ENCODE measurements at places on chromosomes 12 and 14. TPM values are rescaled to one million over a fixed set of nuclear protein-coding genes. Genes with fewer than 3 reads are reported as not detected.

DYRK2 gene
- 51.1 TPM for total RNA-seq

POTEG gene
- total RNA-seq, result not detected

NFE2 gene
- total RNA-seq, result 0.42 TPM

IGF1 gene
- 5.2 TPM for total RNA-seq

INHBC gene
- 0.27 TPM for total RNA-seq

CD163L1 gene
- 2.6 TPM for total RNA-seq

KLRC1 gene
- total RNA-seq, result not detected

DNA sequence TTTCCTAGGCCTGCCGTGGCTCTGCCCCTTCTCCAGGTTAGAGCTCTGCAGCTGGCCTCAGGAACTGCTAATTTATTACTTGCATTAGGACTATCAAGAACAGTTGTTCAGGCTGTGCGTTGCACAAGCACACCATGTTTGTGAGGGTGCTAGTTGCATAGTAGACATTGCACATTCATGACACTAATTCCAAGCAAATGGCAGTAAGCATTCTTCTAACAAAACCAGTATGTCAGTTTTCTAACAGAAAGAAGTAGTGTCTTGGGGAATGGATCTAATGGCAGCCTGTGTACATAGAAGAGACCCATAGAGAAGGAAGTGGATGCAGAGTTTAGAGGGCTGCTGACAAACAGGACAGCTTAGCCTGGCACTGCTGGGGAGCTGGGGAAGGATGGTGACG is 53.9 kb downstream of the ERH start:
- no peak overlapping the region for H3K27ac ChIP-seq
- no peaks in the 10 kb centered on the region for H3K27me3 ChIP-seq
- no peak for DNase-seq
- H3K36me3 ChIP-seq, result peaks cover 42% of the 10 kb centered on the region
- H3K4me1 ChIP-seq, result peaks cover 6% of the 10 kb centered on the region

DNA sequence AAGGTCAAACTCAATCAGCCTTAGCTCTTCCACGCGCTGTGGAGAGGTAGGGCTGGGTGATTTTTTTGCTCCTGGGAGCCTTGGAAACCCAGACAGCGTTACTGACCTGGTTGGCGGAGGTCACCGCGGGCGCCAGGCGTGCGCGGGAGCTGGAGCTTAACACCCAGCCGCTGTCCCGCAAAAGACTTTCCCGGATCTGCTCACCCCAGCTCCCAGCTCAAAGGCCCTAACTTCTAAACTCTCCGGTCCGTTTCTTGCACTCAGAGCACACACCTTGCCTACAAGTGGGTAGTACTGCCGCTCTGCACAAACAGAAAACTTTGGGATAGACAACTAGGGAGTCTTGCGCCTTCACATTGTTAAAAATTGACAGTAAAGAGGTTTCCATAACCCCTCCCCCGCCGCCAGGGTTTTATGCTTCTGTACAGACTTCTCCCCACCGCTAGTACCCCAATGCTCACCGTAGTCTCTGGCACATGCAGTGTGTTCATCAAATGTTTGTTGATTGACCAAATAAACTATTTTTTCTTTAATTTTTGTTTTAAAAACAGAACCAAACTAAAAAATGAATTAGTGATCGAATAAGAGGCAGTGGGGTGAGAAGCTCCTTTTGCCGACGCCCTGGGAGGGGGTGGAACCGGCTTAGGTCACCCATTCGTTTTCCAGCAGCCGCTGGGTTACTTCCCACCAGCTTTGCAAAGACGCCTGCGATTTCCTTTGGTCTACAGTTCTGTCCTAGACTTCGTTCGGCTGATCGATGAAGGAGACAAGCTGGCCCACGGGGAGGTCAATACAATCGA is 12.7 kb upstream of the TBX3 start:
- H3K36me3 ChIP-seq, result no peaks in the 10 kb centered on the region
- no peak overlapping the region for H3K27ac ChIP-seq
- H3K27me3 ChIP-seq, result peaks cover 90% of the 10 kb centered on the region
- no peak for DNase-seq
- H3K4me3 ChIP-seq, result no peak overlapping the region

- H3K4me1 ChIP-seq, result no peaks in the 10 kb centered on the region
- H3K4me3 ChIP-seq, result no peak overlapping the region
- no peaks in the 10 kb centered on the region for H3K27me3 ChIP-seq
- H3K27ac ChIP-seq, result no peak overlapping the region
- no peaks in the 10 kb centered on the region for H3K36me3 ChIP-seq
- DNase-seq, result no peak
Measured at GRCh38 chr14:39762576-39763401, 330.6 kb upstream of the FBXO33 start.

DNA sequence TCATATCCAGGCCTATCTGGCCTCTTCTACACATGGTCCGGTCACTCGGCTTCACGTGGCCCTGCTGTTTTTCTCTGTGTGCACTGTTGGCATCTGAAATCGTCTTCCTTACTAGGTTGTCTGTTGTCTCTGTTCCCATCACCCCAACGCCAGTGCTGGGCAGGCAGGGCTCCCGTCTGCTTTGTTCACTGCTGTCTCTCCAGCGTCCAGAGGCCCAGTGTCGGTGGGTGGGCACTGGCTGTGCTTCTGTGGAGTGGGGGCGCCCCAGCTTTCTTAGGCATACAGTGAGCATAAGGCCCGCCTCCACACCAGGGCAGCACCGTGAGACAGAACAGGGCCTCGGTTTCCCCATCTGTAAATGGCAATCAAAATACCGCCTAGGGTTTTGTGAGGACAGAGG is 153.1 kb downstream of the BCL11B start:
- no peak for DNase-seq
- peaks cover 54% of the 10 kb centered on the region for H3K27me3 ChIP-seq
- H3K27ac ChIP-seq, result no peak overlapping the region
- no peaks in the 10 kb centered on the region for H3K4me1 ChIP-seq
- H3K4me3 ChIP-seq, result no peak overlapping the region

DNA sequence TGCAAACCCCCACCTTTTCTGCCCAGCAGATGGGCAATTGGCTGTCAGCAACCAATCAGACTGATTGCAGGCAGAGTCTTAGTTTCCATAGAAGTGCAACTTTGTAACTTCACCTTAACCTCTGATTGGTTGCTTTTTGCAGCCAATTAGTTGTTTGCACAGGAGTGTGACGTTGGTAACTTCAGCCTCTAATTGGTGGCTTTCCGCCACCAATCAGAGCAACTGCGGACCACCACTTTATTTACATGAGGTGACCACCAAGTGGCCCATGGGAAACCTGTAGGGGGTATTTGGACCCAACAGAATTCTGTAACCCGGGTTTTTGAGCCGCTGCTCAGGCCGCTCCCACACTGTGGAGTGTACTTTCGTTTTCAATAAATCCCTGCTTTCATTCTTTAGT is 32.3 kb downstream of the CDKN1B start:
- DNase-seq, result no peak
- no peaks in the 10 kb centered on the region for H3K4me1 ChIP-seq
- no peaks in the 10 kb centered on the region for H3K27me3 ChIP-seq
- no peaks in the 10 kb centered on the region for H3K36me3 ChIP-seq

DNA sequence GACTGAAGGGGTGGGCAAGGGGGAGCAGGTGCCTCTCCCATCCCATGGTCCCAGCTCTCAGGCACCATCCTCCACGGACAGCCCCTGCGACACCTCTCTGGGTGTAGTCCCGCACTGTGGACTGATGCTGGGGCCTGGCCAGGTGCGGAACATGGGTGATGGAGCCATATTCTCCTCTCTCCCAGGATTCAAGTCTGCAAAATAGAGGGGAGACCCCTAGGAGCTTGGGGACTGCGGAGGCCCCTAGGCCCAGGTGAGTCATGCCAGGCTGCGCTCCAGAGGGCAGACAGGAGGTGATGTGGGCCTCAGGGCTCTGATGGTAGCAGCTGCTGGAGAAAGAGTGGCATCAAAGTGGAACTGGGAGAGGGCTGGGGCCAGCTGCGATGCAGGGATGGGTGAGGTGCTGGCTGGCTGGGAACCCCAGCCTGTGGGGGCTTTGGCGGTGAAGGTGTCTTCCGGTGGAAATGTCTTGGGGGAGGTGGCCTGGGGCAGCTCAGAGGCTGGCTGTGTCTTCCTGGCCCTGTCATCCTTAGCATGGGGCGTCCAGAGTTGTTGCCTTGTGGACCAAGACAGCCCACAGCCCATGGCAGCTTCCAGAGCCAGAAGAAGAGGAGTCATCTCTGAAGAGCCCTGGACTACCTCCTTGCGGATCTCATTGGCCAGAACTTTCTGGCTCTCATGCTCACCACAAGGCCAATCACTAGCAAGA is 149.1 kb downstream of the KIF26A start:
- no peaks in the 10 kb centered on the region for H3K36me3 ChIP-seq
- no peaks in the 10 kb centered on the region for H3K4me1 ChIP-seq
- H3K27me3 ChIP-seq, result peaks cover 7% of the 10 kb centered on the region
- DNase-seq, result peak; percentile 11
- no peak overlapping the region for H3K4me3 ChIP-seq

- H3K36me3 ChIP-seq, result peaks cover 6% of the 10 kb centered on the region
- H3K4me1 ChIP-seq, result peaks cover 7% of the 10 kb centered on the region
- no peak overlapping the region for H3K4me3 ChIP-seq
Measured at GRCh38 chr14:102370305-102370809, 7.6 kb downstream of the TECPR2 start.

GRCh38 chr12:131112700-131113290 is 159.1 kb downstream of the ADGRD1 start:
- no peak overlapping the region for H3K4me3 ChIP-seq
- H3K4me1 ChIP-seq, result no peaks in the 10 kb centered on the region
- no peak for DNase-seq
- no peaks in the 10 kb centered on the region for H3K27me3 ChIP-seq
- no peaks in the 10 kb centered on the region for H3K36me3 ChIP-seq

GRCh38 chr14:53331247-53331646 is 178.1 kb upstream of the DDHD1 start:
- H3K27me3 ChIP-seq, result no peaks in the 10 kb centered on the region
- no peak for DNase-seq
- H3K4me1 ChIP-seq, result no peaks in the 10 kb centered on the region
- H3K27ac ChIP-seq, result no peak overlapping the region
- no peaks in the 10 kb centered on the region for H3K36me3 ChIP-seq

GRCh38 chr12:124625867-124626675 is 58.7 kb upstream of the NCOR2 start:
- H3K4me1 ChIP-seq, result peaks cover 9% of the 10 kb centered on the region
- no peaks in the 10 kb centered on the region for H3K36me3 ChIP-seq
- peak; percentile 89 for DNase-seq
- peak overlapping the region; percentile 94 for H3K27ac ChIP-seq

DNA sequence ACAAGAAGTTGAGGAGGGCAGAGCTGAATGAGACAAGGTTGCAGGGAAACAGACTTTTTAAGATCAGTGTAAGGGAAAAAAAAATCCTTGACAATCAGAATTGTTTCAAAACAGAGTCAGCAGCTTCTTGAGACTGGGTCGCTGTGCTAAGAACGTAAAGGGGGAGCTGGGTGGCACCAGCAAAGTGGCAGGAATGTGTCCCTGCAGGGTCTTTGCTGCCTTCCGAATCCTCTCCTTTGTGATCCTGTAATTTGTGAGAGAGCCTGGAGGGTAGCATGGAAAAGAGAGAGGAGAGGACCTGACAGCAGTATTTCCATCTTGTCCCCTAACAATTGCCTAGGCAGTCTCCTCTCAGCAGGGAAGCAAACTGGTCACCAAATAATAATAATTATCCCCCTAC is 472.8 kb downstream of the RGS6 start:
- H3K4me3 ChIP-seq, result no peak overlapping the region
- H3K27ac ChIP-seq, result no peak overlapping the region
- H3K4me1 ChIP-seq, result no peaks in the 10 kb centered on the region
- H3K27me3 ChIP-seq, result no peaks in the 10 kb centered on the region

DNA sequence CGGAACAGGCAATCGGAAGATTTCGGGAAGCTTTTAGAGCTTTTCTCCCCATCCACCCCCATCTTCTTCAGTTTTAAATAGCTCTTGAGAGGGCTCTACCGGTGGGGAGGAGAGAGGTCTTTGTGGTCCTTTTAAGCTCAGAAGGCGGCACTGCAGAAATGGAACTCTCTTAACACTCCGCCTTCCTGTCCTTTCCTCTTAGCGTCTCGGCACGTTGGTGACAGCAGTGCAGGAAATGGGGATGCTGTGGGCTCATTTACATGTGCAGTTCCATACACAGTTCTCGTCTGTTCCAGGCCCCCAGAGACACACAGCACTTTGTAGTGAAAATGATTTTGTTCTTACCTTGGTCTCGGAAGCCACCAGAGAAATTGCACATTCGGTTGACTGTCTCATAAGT is 50.4 kb upstream of the RIN3 start:
- no peaks in the 10 kb centered on the region for H3K36me3 ChIP-seq
- no peak overlapping the region for H3K27ac ChIP-seq
- no peaks in the 10 kb centered on the region for H3K27me3 ChIP-seq
- H3K4me1 ChIP-seq, result peaks cover 18% of the 10 kb centered on the region
- DNase-seq, result peak; percentile 18

DNA sequence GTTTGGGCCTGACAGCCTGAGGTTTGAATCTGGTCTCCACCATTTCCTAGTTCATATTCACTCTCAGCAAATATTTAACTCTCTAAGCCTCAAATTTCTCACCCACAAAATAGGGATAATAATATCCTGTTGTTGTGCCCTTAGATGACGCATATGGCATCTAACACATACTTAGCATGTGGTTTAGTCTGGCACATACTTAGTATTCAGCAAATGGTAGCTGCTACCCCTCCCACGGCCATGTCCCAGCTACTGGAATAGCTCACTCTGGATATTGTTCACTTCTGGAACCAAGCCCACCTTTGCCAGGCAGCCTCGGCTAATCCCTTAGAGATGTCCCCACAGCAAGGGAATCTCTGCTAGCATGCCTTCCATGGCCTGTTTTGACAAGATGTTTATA is 53.3 kb downstream of the BICD1 start:
- no peak overlapping the region for H3K27ac ChIP-seq
- no peaks in the 10 kb centered on the region for H3K36me3 ChIP-seq
- no peak overlapping the region for H3K4me3 ChIP-seq
- no peaks in the 10 kb centered on the region for H3K4me1 ChIP-seq
- H3K27me3 ChIP-seq, result no peaks in the 10 kb centered on the region
- DNase-seq, result no peak

GRCh38 chr12:13196130-13196921 is at the start of gene EMP1:
Gene EMP1, plus strand, starts transcription at chr12:13196726. Its CDS starts 14,785 bp downstream, at chr12:13211511.
- H3K36me3 ChIP-seq, result no peaks in the 10 kb centered on the region
- no peaks in the 10 kb centered on the region for H3K27me3 ChIP-seq
- peak; percentile 96 for DNase-seq
- peaks cover 67% of the 10 kb centered on the region for H3K4me1 ChIP-seq
- peak within 1 kb of the TSS; percentile 81 for H3K27ac ChIP-seq

DNA sequence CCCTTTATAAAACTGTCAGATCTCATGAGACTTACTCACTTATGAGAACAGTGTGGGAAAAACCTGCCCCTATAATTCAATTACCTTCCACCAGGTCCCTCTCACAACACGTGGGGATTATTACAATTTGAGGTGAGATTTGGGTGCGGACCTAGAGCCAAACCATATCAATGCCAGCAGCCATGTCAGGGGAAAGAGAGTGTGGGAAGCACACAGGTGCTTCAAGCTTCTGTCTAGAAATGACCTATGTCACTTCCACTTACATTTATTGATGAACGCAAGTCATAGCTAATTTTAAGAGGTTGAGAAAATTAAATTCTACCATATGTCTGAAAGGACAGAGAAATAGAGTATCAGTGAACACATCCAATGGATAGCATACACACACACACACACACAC is 32.5 kb upstream of the E2F7 start:
- no peak overlapping the region for H3K27ac ChIP-seq
- H3K27me3 ChIP-seq, result no peaks in the 10 kb centered on the region
- H3K4me3 ChIP-seq, result no peak overlapping the region

GRCh38 chr12:113297621-113298471 is 37.1 kb downstream of the SLC8B1 start:
- no peak overlapping the region for H3K4me3 ChIP-seq
- H3K36me3 ChIP-seq, result peaks cover 71% of the 10 kb centered on the region
- no peaks in the 10 kb centered on the region for H3K27me3 ChIP-seq
- no peak for DNase-seq
- peak overlapping the region; percentile 82 for H3K27ac ChIP-seq

- DNase-seq, result no peak
- H3K27me3 ChIP-seq, result peaks cover 16% of the 10 kb centered on the region
- peaks cover 11% of the 10 kb centered on the region for H3K4me1 ChIP-seq
- no peak overlapping the region for H3K27ac ChIP-seq
- no peak overlapping the region for H3K4me3 ChIP-seq
Measured at GRCh38 chr14:28783664-28784063, 17.1 kb downstream of the FOXG1 start.
